ENCODE measurements at places on chromosomes 5 and 9.

DNA sequence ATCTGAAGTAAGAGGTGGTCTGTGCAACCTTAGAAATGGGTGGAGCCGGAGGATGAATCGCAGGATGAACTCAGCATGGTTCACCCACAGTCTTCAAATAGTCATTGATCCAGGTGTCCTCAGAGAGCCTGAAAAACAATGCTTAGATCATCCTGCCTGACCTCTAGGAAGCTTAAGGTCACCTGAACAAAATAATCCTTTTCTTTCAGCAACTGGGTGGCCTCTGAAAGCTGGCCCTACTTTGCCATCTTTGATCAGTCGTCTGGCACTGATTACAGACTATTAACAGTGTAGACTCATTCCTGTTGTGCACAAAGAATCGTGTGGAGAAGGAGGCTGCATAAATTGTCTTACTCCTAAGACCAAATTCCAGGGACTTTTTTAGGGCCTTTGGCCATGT lies 50.7 kb downstream of the PIP5K1B start:
- H3K27ac ChIP-seq, result no peak overlapping the region
- no peaks in the 10 kb centered on the region for H3K27me3 ChIP-seq
- H3K4me3 ChIP-seq, result no peak overlapping the region
- DNase-seq, result no peak

- 0 out of 2 replicates have a peak, but pooled peaks cover 7% of the 10 kb centered on the region for H3K36me3 ChIP-seq
- H3K4me1 ChIP-seq, result peaks cover 19% of the 10 kb centered on the region
- H3K4me3 ChIP-seq, result peak overlapping the region; percentile 37
Measured at GRCh38 chr5:80754900-80755299, 100.1 kb upstream of the DHFR start.

DNA sequence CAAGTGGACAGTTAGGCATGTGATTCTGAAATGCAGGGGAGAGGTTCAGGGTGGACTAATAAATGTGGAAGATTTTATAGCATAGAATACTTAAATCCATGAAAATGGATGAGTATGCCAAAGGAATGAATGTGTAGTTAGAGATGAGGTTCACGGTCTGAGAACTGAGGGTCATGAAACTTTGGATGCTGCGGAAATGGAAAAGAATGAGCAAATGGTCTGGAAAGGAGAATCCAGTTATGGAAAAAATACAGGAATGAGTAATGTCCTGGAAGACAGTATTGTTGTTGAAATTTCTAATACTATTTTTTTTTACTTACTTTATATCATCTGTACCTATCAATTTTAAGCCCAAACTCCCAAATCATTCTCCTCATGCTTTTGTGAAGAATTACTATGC lies 2369.4 kb downstream of the MAT2B start:
- H3K27ac ChIP-seq, result no peak overlapping the region
- H3K36me3 ChIP-seq, result no peaks in the 10 kb centered on the region
- no peaks in the 10 kb centered on the region for H3K4me1 ChIP-seq
- no peaks in the 10 kb centered on the region for H3K27me3 ChIP-seq
- no peak for DNase-seq
- H3K4me3 ChIP-seq, result no peak overlapping the region

DNA sequence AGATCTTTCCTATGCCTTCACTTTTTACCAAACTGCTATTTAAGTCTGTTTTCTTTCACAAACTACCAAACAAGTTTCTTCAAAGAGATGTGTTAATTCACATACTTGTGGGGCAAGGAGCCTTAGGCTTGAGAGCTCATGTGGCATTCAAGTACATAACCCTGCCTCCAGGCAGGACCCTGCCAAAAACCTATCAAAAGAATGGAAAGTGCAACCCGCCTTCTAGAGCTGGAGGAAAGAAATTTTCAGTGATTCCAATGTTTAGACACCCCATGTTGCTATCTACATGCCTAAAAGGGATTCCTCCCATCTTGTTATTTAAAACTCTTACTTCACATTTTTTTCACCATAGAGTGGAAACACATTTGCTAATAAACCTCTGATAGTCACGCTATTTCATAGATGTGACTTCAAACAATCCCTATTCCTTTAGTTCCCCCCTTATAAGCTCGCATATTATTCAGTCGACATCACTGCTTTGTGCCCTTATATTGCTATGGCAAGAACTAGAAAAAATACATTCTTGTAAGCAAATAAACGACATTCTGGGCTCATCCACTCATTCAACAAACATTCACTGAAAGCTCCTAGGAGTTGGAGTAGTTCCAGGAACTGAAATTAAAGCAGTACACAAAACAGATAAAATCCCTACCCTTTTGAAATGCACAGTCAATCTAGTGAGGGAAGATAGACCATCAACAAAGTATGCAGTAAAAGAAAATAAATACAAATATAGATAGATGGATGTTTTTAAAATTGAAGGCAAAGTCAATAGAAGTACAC lies 518.1 kb downstream of the ELAVL2 start:
- H3K27ac ChIP-seq, result no peak overlapping the region
- no peaks in the 10 kb centered on the region for H3K36me3 ChIP-seq
- no peaks in the 10 kb centered on the region for H3K27me3 ChIP-seq
- H3K4me1 ChIP-seq, result no peaks in the 10 kb centered on the region
- no peak overlapping the region for H3K4me3 ChIP-seq

DNA sequence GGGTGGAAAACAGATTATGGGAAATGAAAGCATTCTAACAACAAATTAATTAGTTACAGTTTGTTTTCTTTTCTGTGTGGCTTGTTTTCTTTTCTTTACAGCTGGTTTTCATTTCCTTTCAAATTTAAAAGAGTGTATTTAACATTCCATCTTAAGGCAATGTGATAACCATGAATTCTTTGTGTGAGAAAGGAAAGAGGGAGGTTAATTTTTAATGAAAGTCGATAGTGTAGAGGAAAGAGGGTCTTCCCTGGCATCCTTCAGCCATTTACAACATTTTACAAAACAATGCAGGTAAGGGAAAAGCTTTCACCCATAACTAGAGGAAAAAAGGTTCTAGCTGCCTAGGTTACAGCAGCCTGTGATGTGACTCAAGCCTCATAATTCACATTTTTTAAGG lies 43.9 kb upstream of the IL33 start:
- H3K4me1 ChIP-seq, result no peaks in the 10 kb centered on the region
- no peaks in the 10 kb centered on the region for H3K36me3 ChIP-seq
- DNase-seq, result no peak
- H3K4me3 ChIP-seq, result no peak overlapping the region

DNA sequence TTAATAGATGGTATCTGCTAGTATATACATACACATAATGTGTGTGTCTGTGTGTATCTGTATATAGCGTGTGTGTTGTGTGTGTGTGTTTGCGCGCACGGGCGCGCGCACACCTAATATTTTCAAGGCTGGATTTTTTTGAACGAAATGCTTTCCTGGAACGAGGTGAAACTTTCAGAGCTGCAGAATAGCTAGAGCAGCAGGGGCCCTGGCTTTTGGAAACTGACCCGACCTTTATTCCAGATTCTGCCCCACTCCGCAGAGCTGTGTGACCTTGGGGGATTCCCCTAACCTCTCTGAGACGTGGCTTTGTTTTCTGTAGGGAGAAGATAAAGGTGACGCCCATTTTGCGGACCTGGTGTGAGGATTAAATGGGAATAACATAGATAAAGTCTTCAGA lies 757 bp downstream of the FXN start:
- DNase-seq, result no peak
- no peak overlapping the region for H3K27ac ChIP-seq
- H3K4me1 ChIP-seq, result peaks cover 6% of the 10 kb centered on the region
- H3K4me3 ChIP-seq, result peak overlapping the region; percentile 72
- H3K36me3 ChIP-seq, result no peaks in the 10 kb centered on the region
- no peaks in the 10 kb centered on the region for H3K27me3 ChIP-seq

DNA sequence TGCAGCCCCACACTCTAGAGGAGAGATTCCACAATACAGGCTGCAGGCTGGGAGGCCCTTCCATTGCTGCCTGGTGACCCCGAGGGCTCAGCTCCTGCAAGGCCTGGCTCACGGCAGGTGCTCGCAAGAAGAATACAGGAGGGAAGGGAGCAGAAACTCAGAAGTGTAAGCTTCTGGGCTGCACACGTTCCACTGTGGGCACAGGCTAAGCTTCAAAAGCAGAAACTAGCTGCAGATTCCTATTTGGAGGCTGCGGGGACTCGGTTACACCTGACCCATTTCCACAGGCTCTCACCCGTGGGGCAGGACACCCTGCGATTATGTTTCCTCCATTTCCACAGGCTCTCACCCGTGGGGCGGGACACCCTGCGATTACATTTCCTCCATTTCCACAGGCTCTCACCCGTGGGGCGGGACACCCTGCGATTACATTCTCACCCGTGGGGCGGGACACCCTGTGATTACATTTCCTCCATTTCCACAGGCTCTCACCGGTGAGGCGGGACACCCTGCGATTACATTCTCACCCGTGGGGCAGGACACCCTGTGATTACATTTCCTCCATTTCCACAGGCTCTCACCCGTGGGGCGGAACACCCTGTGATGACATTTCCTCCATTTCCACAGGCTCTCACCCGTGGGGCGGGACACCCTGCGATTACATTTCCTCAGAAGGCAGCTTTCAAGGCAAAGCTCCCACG lies 10.3 kb downstream of the LPCAT1 start:
- H3K27me3 ChIP-seq, result no peaks in the 10 kb centered on the region
- H3K4me3 ChIP-seq, result no peak overlapping the region
- DNase-seq, result no peak
- no peak overlapping the region for H3K27ac ChIP-seq
- peaks cover 9% of the 10 kb centered on the region for H3K36me3 ChIP-seq

DNA sequence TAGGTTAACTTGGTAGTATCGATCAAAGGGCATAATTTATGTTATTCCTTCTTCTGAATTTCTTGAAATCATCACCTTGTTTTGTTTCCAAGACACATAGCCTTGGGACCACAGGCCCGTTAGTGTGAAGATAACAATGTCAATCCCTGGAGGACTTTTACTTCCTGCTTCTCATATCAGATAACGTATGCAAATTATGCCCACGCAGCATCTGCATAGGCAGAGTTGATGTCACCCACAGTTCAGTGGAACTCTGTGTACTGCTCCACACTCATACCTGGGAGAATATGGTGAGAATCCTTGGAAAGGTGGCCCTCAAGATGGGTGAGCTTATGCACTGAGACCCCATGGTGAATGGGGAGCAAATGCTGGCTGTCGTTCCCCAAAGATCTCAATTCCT lies 95.0 kb downstream of the CFAP90 start:
- no peaks in the 10 kb centered on the region for H3K36me3 ChIP-seq
- no peak overlapping the region for H3K27ac ChIP-seq
- H3K27me3 ChIP-seq, result no peaks in the 10 kb centered on the region
- no peak overlapping the region for H3K4me3 ChIP-seq
- peak; percentile 61 for DNase-seq

DNA sequence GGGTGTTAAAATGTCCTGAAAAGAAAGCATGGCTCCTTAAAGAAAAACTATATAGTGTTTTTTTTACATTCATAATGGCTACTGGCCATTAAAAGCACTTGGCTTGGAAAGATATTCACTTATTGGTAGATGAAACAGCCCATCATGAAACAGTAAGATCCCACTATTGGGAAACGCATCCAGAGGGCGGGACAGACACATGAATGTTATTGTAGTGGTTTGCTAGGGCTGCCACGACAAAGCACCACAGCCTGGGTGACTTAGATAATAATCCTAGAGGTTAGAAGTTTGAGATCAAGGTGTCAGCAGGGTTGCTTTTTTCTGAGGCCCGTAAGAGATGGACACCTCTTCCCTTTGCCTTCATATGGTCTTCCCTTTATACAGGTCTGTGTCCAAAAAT lies 139.4 kb upstream of the ANKH start:
- no peak overlapping the region for H3K4me3 ChIP-seq
- no peak overlapping the region for H3K27ac ChIP-seq
- no peaks in the 10 kb centered on the region for H3K4me1 ChIP-seq
- DNase-seq, result no peak

- DNase-seq, result no peak
- H3K4me1 ChIP-seq, result no peaks in the 10 kb centered on the region
- H3K27me3 ChIP-seq, result no peaks in the 10 kb centered on the region
- H3K27ac ChIP-seq, result no peak overlapping the region
- no peak overlapping the region for H3K4me3 ChIP-seq
Measured at GRCh38 chr5:151675611-151676313, 11.0 kb downstream of the SPARC start.

DNA sequence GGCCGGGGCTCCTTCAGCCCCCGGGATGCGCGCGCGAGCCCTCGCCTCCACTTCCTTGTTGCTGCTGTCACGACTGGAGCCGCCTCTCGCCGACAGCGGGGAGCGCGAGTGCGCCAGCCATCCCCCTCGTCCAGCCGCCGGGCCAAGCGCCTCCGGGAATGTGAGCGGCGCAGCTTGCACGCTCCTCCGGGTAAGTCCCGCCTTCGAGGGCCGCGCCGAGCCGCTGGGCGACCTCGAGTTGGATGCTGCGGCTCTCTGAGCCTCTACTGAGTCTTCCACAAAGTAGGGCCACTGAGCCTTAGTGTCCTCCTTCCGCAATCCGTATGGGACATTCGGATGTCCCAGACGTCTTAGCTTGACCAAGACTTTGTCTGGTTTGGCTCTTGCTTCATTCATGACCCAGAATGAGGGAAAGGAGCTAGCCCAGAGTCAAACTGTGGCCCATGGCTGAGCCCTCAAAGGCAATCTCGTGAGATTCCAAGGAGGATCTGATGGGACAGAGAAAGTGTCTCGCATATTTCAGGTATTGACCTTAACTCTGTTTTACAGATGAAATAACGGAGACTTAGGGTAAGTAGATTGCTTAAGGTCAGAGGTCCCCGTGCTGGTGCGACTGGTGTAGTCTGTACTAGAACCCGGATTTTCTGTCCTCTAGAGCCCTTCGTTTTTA lies 586 bp downstream of the HMGXB3 start:
- peak; percentile 71 for DNase-seq
- peaks cover 24% of the 10 kb centered on the region for H3K4me1 ChIP-seq

DNA sequence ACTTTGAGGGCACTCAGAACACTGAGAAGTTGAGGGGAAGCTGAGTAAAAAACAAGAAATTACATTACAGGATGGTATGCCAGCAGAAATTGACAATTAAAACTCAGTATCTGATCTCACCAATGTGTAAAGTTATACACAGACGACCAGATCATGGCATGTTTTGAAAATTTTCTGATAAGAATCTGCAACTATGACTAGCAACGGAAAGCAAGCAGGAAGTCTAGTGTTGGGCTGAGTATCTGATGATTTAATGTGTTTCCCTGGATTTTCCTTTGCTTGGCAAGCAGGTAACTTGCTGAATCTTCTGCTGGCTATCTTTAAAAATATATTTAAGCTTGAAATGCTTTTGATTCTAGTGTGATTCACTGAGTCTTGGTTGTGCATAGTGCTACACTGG lies 5.2 kb upstream of the GCNT4 start:
- no peaks in the 10 kb centered on the region for H3K36me3 ChIP-seq
- no peaks in the 10 kb centered on the region for H3K27me3 ChIP-seq
- H3K4me3 ChIP-seq, result no peak overlapping the region
- DNase-seq, result no peak

DNA sequence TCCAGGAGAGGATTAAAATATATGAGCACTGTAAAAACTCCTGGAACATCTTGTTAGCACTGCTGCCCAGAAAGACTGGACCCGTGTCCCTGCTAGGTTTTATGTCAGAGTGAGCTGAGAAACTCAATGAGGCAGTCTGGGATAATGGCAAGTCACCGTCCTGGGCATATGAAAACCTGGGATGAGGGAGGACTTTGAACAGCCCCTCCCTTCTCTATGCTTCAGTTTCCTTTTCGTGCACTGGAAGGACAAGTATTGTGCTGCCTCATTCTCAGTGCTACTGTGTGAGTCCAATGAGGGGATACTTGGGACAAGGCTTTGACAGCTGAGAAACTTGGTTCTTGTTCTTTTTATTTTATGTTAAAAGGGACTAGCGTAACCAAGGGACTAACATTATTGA lies 143.0 kb upstream of the SHB start:
- DNase-seq, result no peak
- no peak overlapping the region for H3K27ac ChIP-seq
- H3K27me3 ChIP-seq, result peaks cover 2% of the 10 kb centered on the region
- H3K4me3 ChIP-seq, result no peak overlapping the region
- H3K36me3 ChIP-seq, result no peaks in the 10 kb centered on the region
